ENCODE measurements at places on chromosomes 5 and 9.

DNA sequence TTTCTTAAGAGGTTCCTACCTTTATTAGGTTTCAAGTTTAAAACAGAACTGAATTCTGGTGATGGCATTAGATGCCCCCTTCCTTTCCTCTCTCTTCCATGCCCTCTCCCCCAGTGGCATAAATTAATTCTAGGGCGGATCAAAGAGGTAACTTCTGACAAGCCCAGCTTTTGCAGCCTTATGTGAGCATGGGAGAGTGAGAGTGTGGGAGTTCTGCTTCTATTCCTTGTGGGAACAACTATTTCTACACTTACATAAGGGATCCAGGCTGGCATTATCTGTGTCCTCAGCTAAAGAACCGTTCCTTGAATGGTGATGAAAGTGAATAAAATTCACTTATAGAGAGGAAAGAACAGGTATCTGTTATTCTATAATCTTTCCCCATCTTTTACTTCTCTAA, 437.6 kb downstream of the KIF4B start:
- no peak for DNase-seq

DNA sequence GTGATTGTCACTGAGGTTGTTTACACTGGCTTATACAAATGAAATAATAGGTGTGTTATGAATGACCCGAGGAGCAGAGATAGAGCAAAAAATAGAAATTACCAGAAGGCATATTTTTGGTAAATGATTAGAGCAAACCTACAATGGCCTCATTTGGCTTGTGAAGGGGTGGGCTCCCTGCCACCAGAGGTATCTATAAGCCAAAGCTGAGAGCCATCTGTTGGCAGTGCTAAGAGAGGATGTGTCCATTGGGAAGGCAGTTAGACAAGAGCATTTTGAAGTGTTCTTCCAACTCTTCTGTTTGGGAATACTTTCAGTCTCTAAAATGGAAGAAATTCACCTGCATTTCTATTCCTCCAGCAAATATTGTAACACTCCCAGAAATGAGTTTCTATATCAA, 10.6 kb downstream of the NIPAL4 start:
- DNase-seq, result no peak

DNA sequence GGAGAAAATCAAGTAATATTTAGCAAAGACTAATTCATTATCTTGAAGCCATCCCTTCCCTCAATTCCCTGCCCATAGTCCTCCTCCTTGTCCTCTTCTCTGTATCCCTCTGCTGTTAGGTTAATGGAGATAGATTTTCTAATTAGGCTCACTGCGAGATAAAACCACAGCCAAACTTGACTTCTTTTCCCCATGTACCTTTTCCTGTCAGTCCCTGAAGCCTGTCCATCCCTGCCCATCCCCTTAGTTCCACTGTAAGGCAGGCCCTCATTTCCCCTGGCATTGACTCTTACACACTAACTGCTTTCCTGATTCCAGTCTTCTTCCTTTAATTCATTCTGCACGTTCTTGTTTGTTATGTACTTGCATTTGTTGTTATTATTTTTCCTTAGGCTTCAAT, 1.2 kb downstream of the TLR4 start:
- DNase-seq, result no peak

DNA sequence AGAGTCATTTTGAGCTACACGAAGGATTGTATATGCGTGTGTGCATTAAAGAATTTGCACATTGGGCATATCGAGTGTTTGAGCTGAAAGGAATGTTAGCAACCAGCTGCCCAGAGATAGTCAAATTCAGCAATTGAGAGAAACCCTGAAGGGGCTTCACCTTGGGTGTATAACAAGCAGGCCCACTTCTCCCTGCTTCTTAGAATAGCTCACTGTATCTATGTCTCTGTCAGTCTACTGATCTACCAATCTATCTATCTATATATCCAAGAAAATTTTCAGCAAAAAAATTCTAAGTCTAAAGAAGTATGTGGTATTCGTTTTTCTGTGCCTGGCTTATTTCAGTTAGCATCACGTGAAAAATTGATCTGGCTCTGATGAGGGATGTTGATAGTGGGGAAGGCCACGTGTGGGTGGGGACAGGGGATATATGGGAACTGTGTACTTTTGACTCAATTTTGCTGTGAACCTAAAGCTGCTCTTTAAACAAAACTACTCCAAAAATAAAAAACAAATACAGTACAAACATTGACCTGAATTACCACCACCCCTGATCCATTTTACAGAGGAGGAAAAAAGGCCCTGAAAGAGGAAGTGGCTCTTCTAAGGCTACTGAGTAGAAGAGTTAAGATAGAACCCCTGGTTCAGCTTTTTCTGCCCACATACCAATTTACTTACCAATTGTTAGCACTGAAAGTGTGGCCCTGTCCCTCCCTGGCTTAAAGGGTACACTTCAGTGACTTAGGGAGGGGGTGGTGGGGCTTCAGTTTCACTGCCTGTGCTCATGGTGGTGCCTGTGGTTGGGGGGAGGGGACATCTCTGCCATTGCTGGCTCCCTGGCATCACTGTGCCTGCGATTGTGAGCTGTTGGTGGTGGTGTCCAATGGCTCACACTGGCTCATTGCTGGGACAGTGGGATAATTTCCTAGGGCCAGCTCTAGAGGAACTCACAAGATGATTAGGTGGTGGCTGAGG, 141.8 kb downstream of the DOCK2 start:
- DNase-seq, result peak; percentile 54

DNA sequence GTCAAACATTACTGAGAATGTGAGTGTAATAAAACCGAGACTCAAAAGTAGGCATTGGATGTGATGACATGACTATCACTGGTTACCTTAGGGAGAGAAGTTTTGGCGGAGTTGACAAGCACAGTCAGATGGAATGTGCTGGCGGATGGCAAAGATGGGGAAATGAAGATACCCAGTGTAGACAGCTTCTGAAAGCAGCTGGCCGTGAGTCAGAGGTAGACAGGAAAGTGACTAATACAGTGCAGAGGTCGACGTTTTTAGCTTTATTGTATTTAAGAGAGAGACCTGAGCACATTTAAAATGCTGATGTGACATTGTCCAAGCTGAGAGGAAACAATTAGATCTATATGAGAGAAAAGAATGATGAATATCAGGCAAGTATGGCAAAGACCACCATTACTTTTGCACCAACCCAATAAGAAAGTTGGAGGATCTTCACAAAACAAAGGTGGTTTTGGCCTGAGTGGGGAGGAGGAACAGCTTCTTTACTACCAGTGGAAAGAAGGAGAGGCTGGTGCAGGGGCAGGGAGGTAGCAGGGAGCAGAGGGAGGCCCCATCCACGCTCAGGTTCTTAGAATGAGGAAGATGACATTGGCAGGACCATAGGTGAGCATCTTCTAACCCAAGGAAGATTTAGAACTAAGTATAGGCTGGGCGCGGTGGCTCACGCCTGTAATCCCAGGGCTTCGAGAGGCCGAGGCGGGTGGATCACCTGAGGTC, 36.7 kb upstream of the KCNIP1 start:
- no peak for DNase-seq

DNA sequence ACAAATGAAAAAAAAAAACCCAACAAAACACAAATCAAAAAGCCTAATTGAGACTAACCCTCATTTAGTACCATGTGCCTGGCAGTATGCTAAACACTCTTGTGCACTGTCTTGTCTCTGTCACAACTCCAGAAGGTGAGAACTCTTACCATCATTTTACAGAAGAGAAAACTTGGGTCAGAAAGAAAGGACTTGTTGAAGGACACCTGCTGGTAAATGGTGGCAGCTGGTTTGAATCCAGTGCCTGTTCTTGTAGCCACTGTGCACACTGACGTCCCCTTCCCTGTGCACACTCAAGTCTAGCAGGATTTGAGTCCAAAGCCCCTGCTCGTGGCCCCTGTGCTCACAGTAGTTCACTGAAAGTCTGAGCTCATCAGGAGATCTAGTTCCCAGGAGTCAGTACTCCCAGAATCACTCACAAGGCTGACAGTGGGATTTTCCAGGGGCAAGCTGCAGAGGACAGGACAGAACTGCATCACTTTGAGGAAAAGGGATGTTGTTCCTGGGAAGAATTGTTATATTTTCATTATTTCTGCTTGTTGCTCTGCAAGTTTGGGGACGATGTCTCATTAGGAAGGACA, 43.0 kb upstream of the HSD17B4 start:
- DNase-seq, result peak; percentile 27

DNA sequence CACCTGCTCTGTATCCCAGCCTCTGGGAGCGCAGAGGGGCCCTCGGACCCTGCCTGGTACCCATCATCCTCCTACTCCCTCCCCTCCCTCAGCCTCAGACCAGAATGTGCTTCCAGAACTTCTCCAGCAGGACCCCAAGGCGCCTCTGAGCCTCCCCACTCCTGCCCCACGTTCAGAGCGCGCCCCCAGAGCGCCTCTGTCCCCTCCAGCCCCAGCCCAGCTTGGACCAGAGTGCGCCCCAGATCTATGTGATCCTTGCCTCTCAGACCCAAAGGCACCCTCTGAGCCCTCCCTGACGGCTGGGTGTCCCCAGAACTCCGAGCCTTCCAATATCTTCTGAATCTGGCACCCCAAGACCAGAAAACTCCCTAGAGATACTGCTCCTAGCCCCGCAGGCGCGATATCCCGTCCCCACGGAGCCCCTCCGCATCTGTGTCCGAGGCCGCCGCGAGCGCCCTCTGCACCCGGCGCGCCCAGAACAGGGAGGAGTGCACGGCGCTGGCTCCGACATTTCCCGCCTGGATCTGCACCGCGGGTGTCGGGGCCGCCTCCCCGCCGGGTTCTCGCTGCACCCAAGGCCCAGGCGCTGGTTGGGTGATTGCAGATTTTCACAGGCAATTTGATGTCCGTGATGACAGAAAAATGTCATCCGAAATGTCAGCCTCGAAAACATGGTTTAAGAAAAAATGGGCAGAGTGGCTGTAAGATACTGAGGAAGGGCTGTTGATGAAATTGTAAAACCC, 522 bp downstream of the BHMT start:
- DNase-seq, result no peak

DNA sequence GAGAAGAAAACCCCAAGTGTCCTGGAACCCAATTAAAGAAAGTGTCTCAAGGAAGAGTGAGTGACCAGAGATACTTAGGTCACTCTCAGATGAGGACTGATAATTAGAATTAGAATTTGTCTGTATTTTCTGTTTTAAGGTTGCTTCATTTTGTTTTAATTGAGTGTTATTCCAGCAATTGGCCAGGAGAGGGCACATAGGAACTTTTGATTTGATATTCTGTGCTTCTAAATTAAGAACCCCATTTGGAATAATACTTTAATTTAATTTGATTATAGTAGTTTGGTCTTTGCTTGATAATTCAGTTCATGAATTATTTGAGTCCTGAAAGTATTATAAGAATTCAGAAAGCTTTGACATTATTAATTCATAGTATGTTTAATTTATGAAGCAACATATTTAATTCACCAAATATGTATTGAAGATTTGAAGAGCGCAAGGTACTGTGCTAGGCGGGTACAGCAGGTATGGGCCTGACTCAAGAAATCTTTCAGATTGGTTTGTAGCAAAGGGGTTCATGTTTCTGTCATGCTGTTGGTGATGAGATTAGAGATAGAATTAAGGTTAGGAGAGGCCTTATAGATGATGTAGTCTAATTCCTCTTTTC, 4.9 kb downstream of the MRPL22 start:
- no peak for DNase-seq

DNA sequence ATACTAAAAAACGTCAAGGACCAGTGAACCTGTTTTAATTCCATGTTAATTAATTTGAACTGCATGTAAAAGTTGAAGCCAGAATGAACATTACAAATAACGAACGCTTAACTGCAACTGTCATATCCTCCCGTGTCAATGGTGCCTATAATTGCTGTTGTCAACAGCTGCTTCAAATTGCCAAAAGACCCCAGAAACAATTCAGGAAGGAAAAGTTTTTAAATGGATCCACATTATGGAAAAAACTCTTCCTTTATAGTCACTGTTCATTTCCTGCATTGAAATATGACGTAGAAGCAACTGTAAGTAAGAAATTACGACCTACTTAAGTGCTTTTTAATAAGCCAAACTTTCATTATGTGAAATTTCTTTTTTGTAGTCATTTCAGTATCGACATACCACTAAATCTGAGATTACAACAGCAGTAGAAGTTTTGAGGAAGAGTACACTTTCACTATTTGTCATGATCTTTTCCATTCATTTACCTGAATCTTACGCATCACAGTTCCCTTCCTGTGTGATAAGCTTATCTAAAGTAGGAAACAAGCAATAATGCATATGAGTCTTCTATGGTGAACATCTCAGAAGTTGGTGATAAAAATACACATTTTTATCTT, 37.8 kb downstream of the MEF2C start:
- DNase-seq, result peak; percentile 39

All from GM20000 (cell line).